Keratinocyte (primary cell): ENCODE measurements at places on chromosomes 2 and 18.

- peaks cover 39% of the 10 kb centered on the region for H3K4me1 ChIP-seq
- H3K27ac ChIP-seq: peak overlapping the region; percentile 15
- DNase-seq: peak; percentile 85
- no peaks in the 10 kb centered on the region for H3K27me3 ChIP-seq
- no peaks in the 10 kb centered on the region for H3K36me3 ChIP-seq
These were observed 144.9 kb upstream of the HAAO start for GRCh38 chr2:42937171-42937875.

DNA sequence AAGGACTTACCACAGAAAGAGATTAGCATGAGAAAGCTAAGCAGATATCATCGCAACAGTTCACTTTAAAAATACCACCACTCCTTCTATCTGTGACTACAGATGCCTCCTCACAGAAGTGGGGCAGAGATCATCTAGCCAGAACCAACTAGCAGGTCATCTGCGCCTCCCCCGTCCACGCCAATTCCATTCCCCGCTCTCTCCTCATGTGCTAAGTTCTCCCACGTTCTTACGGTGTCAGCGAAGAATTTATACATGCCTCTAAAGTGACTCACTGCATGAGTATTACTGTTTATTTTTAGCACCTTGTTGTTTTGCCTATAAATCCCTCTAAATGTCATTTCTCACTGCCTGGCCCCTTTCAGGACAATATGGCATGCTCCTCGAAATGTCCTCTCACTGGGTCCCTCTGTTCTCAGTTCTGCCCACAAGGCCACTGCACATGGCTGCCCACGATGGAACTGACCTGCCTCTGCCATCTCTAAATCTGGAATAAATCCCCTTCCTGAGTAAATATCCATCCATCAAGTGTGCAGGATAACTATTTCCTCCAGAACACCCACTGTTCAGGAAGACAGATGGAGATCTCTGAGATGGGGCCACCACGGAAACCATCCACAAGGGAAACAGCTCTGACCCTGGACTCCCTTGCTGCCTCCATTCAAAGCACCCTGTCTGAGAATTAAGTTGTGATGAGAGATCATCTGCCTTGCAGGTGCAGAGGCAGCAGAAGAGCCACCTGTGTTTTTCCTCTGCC lies 137.7 kb downstream of the IRS1 start:
- H3K36me3 ChIP-seq: no peaks in the 10 kb centered on the region
- no peaks in the 10 kb centered on the region for H3K27me3 ChIP-seq
- H3K27ac ChIP-seq: peak overlapping the region; percentile 4
- peaks cover 21% of the 10 kb centered on the region for H3K4me1 ChIP-seq

DNA sequence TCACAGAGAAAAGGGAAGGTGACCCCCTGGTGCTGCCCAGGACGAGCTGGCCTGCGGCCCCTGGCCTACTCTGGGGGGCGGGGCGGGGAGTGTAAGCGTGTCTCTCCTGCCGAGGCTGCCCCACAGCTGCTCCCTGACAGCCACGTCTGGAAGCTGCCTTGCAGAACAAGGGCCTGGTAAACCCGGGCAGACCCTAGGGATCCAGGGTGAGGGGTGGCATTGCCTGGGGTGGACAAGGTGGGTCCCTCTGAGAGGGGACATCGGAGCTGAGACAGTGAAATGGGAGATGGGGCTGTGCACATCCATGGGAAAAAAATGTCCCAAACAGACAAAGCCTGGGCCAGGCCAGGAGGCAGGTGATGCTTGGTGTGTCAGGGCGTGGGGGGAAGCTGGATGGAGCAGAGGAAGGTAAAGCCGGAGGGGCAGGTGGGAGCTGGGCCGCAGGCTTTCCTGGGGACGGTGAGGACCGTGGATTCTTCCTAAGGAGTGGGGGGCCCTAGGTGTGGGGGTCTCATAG lies 66.0 kb upstream of the HDAC4 start:
- H3K27ac ChIP-seq: no peak overlapping the region
- no peak for DNase-seq
- H3K4me3 ChIP-seq: no peak overlapping the region
- peaks cover 15% of the 10 kb centered on the region for H3K4me1 ChIP-seq

DNA sequence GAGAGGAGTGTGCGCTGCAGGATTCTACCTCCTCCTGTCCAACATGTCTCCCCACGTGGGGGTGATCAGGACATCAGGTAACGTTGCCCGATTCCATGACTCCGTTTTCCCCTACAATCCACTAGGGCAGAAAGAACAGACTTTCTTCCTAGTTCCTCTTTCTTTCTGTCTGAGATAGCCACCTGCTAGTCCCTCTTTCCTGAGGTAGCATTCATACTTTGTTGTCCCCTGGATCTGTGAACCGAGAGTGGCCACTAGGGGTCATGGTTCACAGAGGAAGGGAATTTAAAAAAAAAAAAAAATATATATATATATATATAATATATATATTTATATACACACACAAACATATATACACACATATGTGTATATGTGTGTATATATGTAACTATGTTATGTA lies 210.0 kb upstream of the ZNF521 start:
- no peaks in the 10 kb centered on the region for H3K4me1 ChIP-seq
- no peak for DNase-seq
